ENCODE measurements at places on chromosomes 5 and 9.

- DNase-seq, result no peak
Observed at GRCh38 chr9:68704814-68705530, at the start of gene PIP5K1B. TSS of gene PIP5K1B (plus strand) at chr9:68705240. CDS start at chr9:68822615, 117,375 bp downstream.

DNA sequence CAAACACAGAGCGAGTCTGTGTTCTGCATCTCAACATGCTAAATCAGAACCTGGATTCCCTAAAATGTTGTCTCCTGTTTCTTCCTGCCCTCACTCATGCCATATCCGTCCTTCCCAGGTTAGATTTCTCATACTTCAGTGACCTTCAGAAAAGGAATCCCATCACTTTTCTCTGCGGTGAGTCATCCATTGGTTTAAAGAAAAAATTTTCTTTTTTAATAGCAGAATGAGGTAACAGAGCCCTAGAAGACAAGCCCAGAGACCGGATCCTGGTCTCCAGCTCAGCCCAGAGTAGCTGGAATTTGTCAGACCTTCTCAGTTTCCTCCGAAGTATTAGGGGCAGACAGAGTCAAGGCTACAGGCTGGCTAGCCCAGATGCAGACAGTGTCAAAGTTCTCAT lies 143.2 kb upstream of the DMRT1 start:
- no peak for DNase-seq

GRCh38 chr9:108889649-108890067 lies 27.6 kb downstream of the ACTL7A start:
- no peak for DNase-seq

- no peak for DNase-seq
Observed at GRCh38 chr9:116372081-116372673, 218.6 kb downstream of the PAPPA start.

DNA sequence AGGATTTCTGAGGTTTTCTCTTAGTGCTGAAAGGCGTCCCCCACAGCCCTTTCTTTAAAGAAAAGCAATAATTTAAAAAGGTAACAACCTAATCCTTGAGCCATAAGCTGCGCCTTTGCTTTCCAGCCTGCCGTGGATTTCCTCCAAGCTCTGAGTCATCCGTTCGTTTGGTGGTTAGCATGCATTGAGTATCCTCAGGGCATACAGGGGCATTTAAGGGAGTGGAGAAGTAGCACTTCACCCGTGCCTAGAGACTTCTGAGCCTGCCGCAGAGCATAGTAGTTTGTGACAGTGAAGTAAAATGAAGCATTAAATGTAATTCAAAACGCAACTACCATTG lies 892 bp upstream of the TNC start:
- no peak for DNase-seq

DNA sequence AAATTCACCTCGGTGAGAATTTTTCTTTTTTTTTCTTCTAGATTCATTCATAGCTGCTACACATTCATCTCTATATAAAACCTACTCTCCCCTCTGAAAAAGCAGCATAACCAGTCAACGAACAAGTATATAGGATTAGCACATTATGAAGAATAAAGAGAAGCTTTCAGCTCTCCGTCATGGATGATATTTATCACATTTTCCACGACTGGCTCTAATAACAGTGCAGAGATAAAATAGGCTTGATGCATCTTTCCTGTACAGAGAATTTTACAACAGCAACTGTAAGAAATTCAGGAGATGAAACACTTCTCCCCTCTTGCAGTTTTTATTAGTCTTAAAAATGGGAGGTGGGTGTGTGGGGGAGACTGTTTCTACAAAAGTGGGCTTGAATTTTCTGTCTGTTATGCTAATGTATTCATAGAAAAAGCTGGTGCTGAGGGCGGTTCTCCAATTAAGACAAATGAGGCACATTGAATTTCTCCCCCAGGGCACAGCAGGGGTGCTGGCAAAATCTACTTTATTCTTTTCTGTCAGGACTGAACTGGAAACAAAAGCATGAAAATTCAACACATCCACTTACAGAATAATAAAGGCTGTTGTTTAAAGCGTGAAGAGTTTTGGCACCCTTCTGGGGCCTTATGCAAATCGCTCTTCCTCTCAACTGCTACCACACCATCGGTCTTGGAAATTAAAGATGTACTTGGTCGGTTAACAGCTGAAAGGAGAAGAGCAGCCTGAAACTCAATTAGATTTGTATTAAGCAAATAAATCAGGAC lies 233.9 kb upstream of the ZNF608 start:
- no peak for DNase-seq

GRCh38 chr9:123300554-123300953 lies 32.2 kb upstream of the STRBP start:
- no peak for DNase-seq

GRCh38 chr9:91075279-91075678 lies 273.7 kb downstream of the SYK start:
- no peak for DNase-seq

DNA sequence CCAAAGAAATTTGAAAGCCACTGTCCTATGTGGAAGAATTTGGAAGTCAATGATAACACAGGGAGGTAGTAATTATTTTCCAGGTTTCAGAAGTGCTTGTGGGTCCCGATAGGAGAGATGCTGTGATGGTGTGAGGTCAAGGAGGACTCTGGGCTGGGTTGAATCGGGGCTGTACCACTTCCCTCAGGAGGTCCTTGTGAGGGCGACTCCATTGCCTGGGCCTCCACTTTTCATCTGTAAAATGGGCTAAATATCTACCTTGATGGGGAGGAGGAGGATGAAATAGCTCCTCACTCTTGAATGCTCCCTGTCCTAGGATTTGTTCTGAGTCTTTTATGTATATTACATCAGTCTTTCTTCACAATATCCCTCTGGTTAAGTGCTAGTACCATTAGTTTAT lies 59.0 kb downstream of the ROPN1L start:
- DNase-seq, result no peak

GRCh38 chr5:169318556-169318955 lies 17.6 kb upstream of the SLIT3 start:
- DNase-seq, result no peak

- no peak for DNase-seq
Observed at GRCh38 chr9:120612218-120612617, 32.3 kb upstream of the CDK5RAP2 start.

DNA sequence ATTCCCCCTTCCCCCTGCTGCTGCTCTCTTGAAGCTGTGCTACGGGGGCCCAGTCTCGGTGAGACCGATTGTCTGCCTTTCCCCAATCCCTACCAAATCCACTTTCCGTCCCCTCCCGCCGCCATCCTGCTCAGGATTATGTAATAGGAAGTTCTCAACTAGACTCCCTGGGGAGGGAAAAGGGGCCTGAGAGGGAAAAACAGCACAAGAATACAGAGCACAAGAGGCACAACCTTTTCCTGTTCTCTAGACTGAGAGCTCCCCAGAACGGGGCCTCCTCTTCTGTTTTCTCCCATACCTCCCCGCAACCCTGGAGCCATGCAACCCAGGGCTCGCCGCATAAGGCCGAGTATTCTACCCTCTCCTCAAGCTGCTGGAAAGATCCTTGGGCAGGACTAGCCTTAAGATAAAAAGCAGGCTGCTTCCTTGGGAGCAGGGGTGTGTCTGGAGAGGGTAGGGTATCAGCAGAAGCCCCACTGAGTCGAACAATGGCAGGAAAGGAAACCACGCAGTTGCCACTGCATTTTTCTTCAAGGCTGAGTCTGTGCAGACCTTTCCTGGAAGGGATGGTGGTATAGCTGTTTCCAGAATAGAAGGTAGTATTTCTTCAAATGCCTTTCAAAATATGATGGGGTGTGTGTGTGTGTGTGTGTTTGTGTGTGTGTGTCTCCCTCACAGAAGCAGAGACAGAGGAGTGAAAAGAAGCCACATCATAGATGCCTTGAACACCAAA lies 12.9 kb downstream of the MYORG start:
- DNase-seq, result no peak

GRCh38 chr9:127627494-127627855 lies 15.4 kb downstream of the STXBP1 start:
- DNase-seq, result no peak

GRCh38 chr5:170427672-170428236 lies 38.6 kb upstream of the KCNMB1 start:
- DNase-seq, result no peak

GRCh38 chr5:169013846-169014245 lies 287.1 kb downstream of the SLIT3 start:
- DNase-seq, result no peak

GRCh38 chr5:157523976-157524375 lies 51.6 kb downstream of the ADAM19 start:
- DNase-seq, result no peak

- DNase-seq, result no peak
Observed at GRCh38 chr5:102539562-102539961, 40.8 kb upstream of the SLCO6A1 start.

GRCh38 chr9:127724012-127724411 lies 8.1 kb downstream of the TTC16 start:
- no peak for DNase-seq

- DNase-seq, result no peak
Observed at GRCh38 chr5:56974241-56974640, 22.3 kb upstream of the MIER3 start.

- DNase-seq, result no peak
Observed at GRCh38 chr5:124341066-124341858, 405.2 kb downstream of the ZNF608 start.

GRCh38 chr5:157327771-157328170 lies 61.8 kb downstream of the CYFIP2 start:
- DNase-seq, result no peak

DNA sequence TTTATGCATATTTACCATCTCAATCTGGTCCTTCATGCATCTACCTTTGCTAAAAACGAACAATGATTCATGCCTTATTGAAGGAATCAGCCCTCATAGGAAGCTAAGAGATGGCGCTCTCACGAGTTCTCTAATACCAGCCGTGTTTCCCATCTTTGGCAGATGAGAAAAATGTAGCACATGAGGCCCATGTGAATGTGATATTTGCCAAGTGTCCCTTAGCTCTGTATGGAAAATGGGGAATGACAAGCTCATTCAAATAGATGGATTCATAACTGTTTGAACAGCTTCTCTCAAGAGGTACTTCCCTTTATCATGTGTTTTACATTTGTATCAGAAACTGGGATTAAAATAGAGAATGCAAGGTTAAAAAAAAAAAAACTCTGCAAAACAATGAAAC lies 66.1 kb downstream of the TTC39B start:
- no peak for DNase-seq

GRCh38 chr9:137303151-137303892 lies 1.3 kb upstream of the NRARP start:
- no peak for DNase-seq

DNA sequence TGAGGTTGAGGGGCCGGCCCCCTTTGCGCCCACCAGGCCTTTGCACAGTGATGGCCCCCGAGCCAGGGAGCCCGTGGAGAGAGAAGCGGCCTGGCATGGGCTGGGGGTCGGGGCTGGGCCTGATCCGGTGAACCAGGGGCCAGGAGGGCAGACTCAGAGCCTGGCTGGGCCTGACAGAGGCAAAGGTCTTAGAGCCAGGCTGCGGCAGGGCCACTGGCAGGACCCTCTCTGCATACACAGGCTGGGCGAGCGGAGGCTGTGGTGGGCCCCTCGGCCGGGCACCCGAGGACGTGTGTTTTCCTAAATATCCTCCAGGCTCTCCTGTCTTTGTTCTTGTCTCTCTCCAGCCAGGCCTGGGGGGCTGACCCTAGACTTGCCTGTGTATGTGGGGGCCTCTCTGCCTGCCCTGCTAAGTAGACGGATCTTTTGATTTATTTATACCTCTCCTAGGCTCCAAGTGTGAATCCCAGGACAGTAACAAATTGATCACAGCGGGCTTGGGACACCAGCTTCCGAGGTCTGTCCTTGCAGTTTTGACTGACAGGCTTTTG lies 933 bp downstream of the NEK6 start:
- DNase-seq, result no peak

DNA sequence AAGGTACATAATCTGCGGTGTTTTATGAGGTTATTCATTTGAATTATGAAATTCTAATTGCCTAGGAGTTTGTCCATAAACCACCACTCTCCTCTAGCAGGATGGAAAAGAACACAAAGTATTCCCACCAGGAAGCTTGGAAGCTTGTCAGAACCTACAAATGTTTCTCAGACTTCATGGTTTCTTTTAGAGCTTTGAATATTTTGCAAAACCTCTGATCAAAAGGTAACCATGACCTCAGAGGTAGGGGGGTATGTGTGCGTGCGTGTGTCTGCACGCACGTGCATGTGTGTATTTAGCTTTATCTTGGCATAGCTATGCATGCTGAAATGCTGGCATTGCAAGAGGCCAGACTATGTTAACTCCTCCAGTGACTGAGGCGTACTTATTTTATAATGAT lies 847.0 kb downstream of the TLE1 start:
- no peak for DNase-seq

- no peak for DNase-seq
Observed at GRCh38 chr5:153780876-153781705, 257.6 kb downstream of the FAM114A2 start.

GRCh38 chr5:141694479-141694878 lies 12.4 kb upstream of the ARAP3 start:
- DNase-seq, result no peak

DNA sequence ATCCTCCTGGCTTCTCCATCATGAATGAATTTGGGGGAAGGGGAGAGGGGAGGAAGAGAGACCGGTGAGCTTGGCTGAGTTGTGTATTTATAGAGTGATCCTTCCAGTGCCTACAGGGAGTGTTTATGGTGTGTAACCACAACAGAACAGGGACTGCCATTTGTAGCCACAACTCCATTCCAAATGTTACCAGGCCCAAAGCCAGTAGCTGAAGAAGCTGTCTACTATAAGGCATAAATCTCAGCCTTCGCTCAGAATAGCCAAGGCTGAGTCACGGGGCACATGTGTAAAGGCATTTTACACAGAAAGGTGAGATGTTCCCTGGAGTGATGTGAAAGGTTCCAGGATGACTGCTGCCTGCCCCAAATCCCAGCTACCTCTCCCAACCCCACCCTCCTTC lies 2.5 kb downstream of the TMEM252 start:
- no peak for DNase-seq

GRCh38 chr5:115588640-115589039 lies 13.6 kb downstream of the TICAM2 start:
- no peak for DNase-seq

DNA sequence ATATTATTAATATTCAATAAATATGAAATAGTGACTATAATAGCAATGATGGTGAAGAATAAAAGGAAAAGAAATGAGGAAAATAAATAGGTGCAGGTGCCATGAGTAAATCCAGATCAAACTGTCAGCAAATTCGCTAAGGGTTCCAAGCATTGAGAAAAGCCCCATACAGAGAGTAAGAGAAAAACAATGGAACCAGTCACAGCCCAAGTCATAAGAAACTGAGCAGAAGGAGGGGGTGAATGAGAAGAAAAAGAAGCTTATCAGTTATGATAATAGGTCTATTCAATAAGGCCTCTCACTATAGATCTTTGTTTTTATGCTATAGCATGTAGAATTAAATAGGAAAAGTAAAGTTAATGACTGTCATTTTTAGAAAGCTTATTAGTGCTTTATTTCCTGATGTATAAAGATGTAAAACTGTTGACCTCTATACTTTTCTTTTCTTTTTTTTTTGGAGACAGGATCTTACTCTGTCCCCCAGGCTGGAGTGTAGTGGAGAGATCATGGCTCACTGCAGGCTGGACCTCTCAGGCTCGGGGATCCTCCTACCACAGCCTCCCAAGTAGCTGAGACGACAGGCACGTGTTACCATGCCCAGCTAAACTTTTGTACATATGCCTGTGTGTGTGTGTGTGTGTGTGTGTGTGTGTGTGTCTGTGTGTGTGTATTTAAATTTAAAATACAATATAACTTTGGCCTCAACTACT lies 72.4 kb downstream of the FYB1 start:
- no peak for DNase-seq

- no peak for DNase-seq
Observed at GRCh38 chr5:120564013-120564412, 99.9 kb downstream of the PRR16 start.

Data from activated naive CD4-positive, alpha-beta T cell (primary cell).